SHP77 treated with DMSO at 0.1 percent for 48 hours (cell line): ENCODE measurements at places on chromosomes 4 and X.

DNA sequence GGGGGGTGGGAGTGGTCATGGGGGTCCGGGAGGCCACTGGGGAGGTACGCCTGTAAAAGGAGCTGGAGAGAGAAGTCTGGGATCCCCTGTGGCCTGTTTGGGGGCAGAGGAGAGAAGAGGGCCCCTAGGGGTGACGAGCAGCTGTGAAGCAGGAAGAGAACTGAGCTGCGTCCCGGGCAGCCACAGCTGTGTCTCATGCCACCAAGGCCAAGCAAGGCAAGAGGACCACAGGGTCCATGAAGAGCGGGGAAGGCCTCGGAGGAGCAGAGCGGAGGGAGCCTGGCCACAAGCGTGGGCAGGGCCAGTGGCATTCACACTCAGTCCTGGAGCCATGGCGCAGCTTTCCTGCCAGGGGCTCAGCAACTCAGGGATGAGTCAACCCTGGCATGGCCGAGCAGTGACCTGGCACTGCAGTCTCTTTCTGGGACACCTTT, 13.6 kb upstream of the NAT8L start:
- DNase-seq = no peak

DNA sequence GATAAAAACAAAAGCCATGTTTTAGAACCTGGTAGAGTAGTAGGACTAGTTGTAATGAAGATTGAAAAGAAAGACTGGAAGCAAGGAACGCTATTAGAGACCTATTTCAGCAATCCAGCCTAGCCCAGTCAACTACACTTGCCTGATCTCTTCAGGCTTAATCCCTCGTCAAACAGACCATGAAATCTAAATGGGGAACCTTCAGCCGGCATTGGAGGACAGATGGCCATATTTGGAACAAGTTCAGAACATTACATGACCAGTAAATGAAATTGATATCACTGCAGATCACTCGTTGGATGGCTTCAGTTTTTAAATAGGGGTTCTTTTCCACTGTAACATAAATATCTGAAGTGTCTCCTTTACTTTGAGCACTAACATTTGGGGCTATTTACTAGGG, 84.8 kb upstream of the WDR44 start:
- peak; percentile 20 for DNase-seq

DNA sequence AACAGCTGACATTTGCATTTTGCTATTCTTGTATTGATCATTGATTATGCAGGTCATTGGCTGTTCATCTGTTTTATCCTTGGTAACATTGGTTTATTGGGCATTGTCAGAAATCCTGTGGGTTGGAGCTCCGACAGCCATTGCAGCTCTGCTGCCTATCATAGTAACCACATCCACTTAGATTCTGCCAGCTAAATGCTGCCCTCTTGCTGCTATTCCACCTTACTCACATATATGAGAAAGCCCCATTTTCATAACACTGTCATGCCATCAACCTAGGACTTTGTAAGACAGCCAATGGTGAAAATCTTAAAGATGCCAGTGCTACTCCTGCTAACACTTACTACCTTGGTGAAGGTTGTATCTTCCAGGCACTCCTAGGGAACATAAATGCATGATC, 187.3 kb upstream of the CXCL13 start:
- no peak for DNase-seq

- no peak for DNase-seq
Measured at GRCh38 chr4:68896749-68897148, 54.9 kb downstream of the UGT2A3 start.

- DNase-seq = no peak
Measured at GRCh38 chr4:156495836-156496235, 475.8 kb downstream of the PDGFC start.

- DNase-seq = no peak
Measured at GRCh38 chr4:837772-838171, 11.8 kb upstream of the CPLX1 start.

DNA sequence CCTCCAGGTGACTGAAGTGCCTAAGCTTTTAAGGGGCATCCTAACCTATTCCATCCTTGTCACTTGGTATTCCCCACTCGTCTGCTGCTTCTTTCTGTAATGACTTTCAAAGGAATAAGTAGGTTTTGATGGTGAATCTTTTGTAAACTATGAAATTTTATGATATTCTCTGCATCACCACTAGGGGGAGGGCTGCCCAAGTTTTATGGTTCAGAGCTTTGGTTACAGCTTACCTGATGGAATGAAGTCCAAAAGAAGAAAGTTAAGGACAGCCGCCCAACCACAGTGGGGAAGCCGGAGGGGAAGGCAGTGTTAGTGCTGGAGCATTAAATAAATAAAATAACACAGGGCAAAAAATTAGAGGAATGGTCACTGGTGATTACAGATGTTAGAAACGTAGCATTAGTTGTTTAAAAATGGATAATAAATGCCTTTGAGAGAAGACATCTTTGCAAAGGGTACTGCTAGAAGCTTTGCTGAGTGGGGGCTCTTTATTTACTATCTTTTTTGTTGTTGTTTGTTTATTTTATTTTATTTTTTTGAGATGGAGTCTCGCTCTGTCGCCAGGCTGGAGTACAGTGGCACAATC, 204.9 kb downstream of the GBA3 start:
- DNase-seq = no peak

DNA sequence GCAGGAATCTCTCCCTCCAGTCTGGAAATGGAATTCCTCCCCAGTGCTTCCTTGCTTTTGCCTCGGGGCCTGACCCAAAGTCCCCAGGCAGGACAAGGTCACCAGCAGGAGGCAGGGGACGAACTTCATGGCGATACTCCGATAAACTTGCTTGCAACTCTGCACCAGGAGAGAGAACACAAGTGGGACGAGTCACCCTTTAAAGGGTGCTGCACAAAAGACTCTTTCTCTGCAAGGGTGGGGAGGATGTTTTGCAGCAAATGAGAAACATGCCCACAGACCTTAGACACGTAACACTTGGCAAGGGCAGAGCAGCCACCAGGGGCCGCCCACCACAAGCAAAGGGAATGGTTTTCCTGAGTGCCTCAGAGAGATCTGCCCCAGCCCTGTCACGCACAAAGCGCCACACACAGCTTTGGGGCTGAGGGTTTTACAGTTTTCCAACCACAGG, at the start of gene FGFBP2:
Gene FGFBP2, minus strand, starts transcription at position 175 of the 451 bp plus-strand sequence. Its CDS starts 46 bp downstream, at position 129.
- no peak for DNase-seq

- no peak for DNase-seq
Measured at GRCh38 chr4:76155979-76156378, 7.8 kb upstream of the NUP54 start.

DNA sequence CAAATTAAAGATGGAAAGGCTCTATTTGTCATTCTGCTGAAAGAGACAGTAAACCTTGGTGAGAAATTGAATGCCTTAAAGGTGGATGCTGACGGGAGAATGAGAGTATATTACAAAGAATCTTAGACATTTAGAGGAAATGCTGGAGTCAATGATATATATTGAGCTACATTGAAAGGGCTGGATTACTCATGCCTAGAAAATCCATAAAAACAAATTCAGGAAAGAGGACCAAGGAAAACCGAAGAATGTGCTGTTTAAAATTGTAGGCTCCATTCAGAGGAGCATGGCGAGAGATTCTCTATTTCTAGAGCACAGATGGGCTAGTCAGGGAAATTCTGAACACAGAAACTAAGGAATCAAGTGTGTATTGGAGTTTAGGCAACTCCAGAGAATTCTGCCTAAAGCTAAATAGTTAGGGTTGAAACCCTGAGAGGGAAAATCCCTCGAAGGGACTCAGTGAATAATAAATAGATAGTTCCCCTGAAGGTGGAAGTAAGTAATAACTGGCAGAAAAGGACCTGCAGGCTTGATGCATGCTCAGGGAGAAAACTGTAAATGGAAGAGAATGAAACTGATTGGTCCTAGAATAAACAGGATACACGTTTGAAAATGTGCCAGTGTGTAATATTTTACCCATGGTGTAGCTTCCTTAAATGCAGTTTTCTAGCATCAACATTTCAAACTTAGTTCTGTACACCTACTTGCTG, 1532.4 kb upstream of the TENM3 start:
- DNase-seq = no peak

DNA sequence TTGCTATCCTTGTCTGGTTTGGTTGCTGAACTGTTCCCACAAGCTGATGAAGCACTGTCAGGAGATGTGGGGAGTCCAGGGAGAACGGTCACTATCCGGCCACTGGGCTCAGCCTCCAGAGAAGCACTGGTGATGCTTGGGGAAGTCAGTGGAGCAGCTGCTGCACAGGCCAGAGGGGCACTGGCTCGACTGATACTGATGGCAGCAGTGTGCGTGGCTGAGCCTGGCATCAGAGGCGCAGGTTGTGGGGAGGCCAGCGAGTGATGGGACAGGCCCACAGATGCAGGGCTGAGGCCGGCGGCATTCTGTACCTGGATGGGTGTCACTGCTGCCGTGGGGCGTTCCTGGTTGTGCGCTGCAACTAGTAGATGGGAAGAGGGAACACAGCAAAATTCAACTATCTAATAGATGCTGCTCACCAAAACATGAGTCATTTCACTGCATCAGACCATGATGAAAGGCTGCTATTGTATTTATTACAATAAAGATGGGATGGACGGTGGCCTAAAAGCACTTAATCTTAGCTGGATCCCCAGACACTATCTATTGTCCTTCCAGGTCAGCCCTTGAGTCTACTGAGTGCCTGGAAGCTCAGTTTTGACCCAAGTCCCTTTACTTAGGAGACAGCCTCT, 106.3 kb upstream of the CBR4 start:
- DNase-seq = no peak

- DNase-seq = no peak
Measured at GRCh38 chr4:2721586-2721985, 34.5 kb downstream of the TNIP2 start.

- no peak for DNase-seq
Measured at GRCh38 chrX:97876697-97877407, 993.1 kb downstream of the RPA4 start.

DNA sequence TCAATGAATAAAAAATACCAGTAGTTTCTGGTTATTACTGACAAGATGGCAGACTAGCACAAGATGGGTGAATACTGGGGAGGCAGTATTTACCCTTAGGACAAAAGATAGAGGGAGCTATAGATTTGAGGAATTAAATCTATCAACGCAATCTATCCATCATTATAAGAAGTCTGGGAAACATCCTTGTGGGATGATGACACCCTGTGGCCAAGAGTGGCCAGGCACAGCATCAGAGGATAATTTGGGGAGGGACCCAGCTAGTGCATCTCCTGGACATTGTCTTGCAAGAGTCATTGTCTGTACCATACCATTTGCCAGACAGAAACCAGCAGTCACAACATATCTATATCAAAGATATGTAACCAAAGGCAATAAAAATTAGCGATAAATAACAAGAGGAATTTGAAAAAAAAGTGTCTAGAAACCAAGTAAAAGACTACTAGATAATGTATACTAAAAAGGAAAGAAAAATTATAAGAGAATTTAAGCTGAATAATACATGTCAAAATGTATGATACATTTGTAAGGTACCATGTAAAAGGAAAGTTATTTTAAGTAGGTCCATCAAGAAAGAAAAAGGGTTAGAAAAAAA, 22.9 kb downstream of the KCTD8 start:
- DNase-seq = no peak

- DNase-seq = peak; percentile 14
Measured at GRCh38 chrX:150873616-150874015, 24.9 kb downstream of the CD99L2 start.

DNA sequence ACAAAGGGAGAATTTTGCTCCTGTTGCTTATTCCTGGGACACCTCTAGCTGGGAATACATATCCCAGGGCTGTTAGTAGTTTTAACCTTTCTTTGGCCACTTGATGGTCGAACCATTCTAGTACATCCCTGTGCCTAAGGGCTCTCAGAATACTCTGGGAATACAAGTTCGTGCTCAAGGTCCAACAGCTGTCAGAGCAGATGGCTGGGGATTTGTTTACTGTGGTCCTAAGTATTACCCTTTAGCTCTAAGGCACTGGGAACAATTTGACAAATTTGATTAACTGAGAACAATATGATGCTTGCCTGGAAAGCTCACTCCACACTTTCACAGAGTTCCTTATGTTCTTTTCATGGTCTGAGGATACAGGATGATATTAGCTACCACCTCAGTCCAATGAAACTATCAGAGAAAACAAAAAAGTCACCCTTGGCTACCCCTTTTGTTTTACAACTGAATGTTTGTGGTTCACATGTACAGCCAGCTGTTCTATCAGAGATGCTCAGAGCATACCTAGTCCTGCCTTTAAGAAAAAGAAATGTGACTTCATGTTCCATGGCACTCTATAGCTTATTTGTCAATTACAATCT, 47.4 kb upstream of the PHOX2B start:
- DNase-seq = no peak

GRCh38 chr4:174154215-174154854, 129.1 kb downstream of the FBXO8 start:
- peak; percentile 24 for DNase-seq

GRCh38 chr4:183504930-183505610, at the start of gene ING2:
Gene ING2, plus strand, starts transcription at chr4:183505058. Its CDS starts 138 bp downstream, at chr4:183505196.
- no peak for DNase-seq
